ENCODE measurements at places on chromosomes 2 and 18. TPM values are rescaled to one million over a fixed set of nuclear protein-coding genes. Genes with fewer than 3 reads are reported as not detected.

GRCh38 chr18:75211953-75212750, 1.6 kb downstream of the TSHZ1 start:
- DNase-seq, result no peak

GRCh38 chr18:76491776-76492668, 3.0 kb downstream of the ZNF516 start:
- DNase-seq, result no peak

DNA sequence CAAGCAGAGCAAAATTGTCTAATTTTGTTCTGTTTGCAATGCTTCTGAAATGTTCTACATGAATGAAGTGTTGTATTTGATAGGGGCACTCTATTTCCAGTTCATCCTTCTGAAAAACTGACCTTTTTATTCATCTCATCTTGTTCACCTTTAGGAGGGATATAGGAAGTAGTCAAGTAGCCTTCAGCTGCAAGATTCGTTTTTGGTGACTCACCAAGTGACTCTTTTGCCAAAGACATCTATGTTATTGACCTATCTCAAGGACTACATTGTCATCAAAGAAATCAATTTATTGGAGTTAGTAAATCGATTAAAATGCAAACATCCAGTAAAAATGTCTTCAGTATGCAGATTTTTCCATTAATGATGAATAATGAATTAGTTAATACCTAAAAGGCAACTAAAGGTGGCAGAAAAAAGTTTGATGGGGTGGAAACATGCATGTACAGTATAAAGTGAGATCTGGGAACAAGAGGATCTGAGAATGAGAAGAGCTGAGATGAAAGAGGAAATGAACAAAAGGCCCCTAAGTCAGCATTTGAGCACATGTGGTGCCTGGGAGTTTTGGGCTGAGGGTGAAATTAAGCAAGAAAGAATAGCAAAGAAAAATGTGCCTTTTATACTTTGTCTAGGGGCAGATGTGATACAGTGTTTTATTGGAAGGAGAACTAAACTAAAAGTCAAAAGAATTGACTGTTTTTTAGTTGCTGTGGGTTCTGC, 255.1 kb upstream of the LINC00305 start:
- DNase-seq, result no peak

DNA sequence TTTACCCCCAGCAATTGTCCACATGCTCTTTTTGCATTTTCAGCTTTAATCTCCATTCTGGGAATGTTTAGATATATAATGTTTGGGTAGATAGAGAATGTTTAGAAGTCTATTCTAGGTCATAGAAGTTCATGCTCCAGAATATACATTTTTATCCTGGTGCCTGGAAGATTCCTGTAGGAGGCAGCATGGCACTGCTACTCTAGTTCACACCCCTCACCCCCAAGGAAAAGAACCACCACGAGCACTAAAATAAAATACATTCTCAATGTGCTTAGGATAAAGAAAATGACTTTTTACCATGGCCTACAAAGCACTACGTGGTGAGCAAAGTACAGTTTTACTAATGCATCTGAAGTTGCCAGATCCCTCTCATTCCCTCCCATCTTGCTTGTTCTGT, 53.8 kb downstream of the MYO1B start:
- DNase-seq, result no peak

- no peak for DNase-seq
Observed at GRCh38 chr2:150475479-150476250, 11.8 kb downstream of the RND3 start.

DNA sequence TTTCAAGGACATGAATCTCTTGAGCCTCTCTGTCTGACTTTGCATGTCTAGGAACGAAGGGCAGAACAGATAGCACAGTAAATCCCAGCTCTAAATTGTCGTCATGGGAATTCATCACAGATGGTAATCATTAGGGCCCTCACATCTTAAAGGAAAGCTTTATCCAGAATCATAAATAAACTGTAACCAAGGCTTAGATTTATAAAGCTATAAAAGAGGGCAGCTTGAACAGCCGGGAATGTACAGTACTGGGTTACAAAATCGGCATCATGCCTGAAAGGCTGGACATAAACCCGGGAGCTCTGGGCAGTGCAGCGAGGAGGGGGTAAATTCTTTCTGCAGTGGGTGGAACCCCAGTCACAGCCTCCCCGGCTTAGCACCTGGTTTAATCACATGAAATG, 144.4 kb downstream of the GFPT1 start:
- peak; percentile 61 for DNase-seq

The DYNC2LI1 gene
- 77.1 TPM for polyA plus RNA-seq

DNA sequence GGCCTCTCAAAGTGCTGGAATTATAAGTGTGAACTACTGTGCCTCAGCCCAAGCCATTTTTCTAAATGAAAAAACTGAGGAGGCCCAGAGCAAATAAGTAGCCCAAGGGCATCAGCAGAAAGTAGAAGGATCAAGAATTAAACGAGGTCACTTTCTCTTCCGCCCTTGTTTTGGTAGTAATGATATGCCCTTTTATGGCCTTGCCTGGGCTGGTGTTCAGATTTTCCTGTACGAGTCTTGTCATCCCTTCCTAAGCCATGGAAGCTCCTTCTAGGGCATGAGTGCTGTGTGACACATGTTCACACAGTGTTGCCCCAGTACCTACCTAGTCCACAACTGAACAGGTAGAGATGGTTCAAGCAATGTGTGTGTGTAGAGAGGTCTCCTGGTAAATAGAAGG, 6.6 kb downstream of the HPCAL1 start:
- no peak for DNase-seq

DNA sequence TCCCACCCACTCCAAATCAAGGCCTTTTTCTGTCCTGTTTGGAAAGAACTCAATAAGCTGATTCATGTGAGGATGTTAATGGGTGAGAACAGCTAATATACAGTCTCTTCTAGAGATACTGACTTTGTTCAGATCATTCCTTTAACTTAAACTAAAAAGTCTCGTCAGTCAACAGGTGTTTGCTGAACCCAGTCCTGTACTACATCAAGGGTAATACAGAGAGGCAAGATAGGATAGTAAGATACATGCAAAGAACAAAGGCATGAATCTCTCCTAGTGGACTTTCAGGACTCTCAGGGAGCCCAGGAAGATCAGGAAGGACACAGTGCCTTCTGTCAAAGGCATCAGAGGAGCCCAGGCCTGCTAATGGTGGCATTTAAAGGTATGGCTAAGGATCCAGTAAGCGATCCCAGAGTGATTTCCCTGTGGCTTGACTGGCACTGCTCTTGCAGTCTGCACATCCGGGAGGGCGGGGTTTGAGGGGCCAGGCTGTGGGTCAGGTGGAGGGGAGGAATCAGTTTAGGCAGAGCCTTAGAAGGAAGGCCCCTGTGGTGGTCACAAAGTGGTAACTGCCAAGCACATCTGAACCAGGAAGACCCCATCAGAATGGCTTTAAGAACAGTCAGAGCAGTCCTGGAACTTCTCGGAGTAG, 54.0 kb downstream of the EPAS1 start:
- no peak for DNase-seq

DNA sequence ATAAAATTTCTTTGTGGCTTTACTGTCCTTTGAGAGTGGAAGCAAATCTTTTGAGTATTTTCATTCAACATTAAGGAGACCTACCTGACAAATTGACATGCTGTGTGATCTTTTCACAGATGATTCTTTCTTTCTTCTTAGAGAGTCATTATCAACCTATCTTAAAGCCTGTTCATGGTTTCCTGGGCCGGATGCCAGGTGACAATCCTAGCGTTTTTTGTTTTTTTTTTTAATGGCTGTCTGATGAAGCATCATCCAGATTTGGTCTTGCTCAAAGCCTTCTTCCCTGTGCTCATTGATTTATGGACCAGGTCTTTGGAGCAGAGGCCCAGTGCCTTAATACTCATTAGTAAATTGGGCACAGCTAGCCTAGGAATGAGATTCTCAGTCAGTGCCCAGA, 9.8 kb upstream of the MGAT5 start:
- DNase-seq, result no peak

- DNase-seq, result no peak
Observed at GRCh38 chr18:47795434-47795814, 135.0 kb downstream of the SMAD2 start.

The RGPD3 gene
- 0.43 TPM for polyA plus RNA-seq

DNA sequence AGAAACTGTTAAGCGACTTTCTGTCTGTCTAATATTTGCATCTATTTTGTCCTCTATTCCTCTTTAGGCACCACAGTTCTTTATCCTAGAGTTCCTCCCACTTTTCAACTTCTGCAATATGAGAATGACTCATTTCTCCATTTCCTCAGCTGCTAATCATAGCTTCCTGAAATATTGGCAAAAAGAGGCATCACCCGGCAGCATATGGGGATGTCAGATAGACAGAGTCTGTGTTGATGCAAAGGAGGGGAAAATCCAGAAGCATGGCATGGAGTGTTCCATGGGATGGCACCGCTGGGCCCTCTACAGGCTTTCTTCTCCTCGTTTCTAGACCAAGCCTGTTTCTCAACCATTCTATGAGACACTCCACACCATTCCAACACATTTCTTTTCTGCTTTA, 93.4 kb downstream of the DOCK10 start:
- DNase-seq, result no peak

DNA sequence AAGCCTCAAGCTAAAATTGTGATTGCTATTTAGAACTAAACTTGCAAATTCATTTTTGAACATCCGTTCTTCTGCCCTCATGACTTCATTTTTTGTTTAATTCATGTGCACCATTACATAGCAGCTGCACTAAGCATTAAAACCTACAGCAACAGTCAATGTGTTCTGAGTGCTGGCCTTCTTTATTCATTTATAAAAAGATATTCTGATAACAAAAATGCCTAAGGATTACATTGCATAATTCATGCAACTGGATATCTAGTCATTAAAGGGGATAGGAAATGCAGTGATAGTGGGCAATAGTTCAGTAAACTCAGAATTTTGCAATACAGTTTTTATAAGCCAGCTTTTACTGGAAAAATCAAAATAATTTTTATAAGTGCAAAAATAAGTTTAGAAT, 294.4 kb upstream of the EPC2 start:
- no peak for DNase-seq

DNA sequence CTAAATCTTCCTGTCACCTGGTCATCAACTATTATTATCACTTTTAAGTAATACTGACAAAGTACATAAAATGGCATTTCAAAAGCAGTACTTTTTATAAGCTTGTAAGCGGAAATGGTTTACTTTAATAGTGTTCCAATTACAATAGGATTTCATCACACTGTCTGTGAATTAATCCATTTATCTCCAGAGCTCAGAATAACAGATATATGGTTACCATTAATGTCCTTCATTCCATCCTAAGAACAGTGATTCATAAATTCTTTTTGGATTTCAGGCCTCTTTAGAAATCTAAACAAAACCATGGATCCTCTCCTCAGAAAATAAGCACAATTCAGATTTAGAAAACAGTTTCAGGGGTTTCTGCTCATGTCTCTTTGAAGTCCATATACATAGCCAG, 68.4 kb downstream of the PID1 start:
- no peak for DNase-seq

DNA sequence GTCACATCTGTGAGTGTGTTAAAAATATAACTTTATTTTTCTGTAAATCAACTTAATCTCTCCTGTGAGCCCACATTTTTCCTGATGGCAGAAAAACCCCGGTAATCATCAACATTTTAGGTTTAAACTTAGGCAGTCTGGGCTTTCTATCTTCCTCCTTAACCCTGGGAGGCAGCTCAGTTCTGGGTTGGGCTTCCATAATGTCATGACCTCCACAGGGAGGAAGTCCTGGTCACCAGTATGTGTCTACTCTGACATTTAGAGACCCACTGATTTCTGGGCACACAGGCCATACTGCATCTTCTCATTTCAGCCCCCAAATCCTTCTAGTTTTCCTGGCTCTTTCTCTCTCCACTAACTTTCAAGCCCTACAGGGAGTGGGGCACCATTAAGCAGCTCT, 181.2 kb downstream of the DYSF start:
- DNase-seq, result no peak

DNA sequence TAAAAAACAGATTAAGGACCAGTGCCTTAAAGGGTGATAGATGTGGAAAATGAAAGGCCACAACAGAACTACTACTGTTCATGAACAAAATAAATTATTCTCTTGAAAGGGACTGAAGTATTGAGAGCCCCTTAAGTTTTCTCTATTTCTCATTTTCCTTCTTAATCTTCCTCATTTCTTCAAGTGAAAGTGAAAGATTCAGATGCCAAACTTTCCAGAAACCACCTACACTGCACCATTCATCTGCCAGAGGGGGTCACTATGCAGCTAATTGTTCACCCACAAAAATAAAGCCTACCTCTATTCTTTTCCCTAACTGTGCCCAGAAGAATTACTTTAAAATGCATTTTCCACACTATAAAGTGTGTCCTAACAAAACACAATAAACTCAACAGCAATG, 140.1 kb downstream of the NR4A2 start:
- no peak for DNase-seq

The ASB18 gene
- polyA plus RNA-seq, result not detected

DNA sequence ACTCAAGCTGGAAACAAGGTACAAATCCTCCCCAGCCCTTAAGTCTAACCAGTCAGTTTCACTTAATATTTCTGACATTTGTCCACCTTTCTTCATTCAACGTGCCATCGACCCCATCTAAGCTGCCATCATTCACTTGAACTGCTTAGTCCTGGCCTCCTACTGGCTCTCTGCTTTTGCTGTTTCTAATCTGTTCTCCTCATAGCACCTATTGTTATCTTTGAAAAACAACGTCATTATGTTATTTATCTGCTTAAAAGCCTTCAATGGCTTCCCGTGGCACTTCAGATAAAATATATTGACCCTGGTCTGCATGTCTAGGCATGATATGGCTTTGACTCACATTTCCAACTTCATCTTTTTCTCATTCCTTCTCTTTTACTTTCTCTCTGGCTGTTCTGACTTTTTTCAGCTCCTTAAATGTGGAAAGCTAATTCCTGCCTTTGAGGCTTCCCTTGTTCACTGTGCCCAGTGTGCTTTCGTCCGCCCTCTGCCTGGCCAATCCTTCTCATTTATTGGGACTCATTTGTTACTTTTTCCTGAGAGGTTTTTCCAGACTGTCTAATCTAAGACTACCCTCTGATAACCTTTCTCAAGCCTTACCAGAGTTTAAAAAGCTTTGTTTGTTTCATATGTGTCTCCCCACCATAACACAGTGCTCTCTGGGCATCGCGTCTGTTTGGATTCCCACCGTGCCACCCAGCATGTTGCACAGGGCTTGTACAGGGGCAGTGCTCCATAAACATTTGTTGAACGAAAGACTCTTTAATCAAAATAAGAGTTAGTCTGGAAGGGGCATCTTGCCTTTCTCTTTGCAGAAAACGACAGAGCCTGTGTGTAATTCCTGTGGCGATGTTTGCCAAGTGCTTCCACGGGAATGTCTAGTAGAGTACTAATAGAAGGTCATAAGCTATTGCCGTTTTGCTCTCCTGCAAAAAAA, 183.9 kb downstream of the FMNL2 start:
- no peak for DNase-seq

DNA sequence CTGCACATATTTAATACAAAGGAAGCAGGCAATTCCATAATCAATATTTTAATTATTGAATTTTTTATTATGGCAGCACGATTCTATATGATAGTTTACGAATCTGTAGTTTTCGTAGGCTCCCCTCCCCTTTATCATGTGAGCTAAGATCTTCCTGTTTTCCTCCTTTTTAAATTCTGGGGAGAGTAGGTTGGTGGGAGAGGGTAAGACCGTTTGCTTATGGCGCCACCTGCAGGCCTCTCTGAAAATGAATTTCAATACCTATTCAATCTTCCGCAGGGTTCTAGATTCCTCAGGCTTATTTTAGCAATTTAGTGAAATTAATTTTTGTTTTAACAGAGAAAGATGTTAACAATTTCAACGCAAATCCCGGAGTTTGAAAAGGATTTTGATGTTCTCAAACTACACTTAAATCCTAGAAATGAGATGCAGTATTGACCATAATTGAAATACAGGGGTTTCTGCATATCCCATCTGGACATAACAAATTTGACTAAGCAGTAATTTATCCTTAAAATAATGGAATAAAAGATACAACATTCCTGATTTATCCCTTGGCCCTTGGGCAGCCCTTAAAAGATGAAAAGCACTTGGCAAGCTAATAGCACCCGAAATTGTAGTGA, 12.8 kb upstream of the GBX2 start:
- DNase-seq, result no peak

All from right renal cortex interstitium (tissue), 3 donors.